ENCODE measurements at places on chromosomes 7 and 10. TPM values are rescaled to one million over a fixed set of nuclear protein-coding genes. Genes with fewer than 3 reads are reported as not detected.
A peak's percentile ranks its signal among the peaks of the same experiment; 100 is the strongest.

DNA sequence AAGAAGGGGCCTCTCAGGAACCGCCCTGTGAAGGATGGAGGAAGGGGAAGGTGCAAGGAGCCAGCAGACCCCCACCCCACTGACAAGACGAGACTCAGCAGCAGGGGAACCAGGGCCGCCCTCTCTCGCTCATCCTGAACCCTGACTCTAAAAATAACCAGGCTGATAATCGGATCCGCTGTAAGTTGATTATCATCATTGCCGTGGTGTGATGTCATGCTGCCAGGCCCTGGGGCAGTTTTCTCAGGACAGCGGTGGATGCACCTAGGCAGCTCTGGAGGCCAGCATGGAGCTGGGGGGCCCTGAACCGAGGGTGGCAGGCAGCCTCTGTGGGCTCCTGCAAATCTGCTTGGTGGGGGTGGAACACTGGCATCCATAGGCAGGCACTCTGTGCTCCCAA, 7.9 kb downstream of the RET start:
- DNase-seq = no peak
- no peak overlapping the region for H3K4me3 ChIP-seq
- no peaks in the 10 kb centered on the region for H3K27me3 ChIP-seq
- H3K4me1 ChIP-seq = no peaks in the 10 kb centered on the region

The MYL10 gene
- total RNA-seq = not detected

The KAZALD1 gene
- 24.4 TPM for total RNA-seq

- H3K27ac ChIP-seq = no peak overlapping the region
- peaks cover 2% of the 10 kb centered on the region for H3K4me1 ChIP-seq
- DNase-seq = no peak
- no peaks in the 10 kb centered on the region for H3K36me3 ChIP-seq
- no peaks in the 10 kb centered on the region for H3K27me3 ChIP-seq
Measured at GRCh38 chr7:25624051-25624450, 395.8 kb upstream of the NPVF start.

The AKR1D1 gene
- not detected for total RNA-seq

The RBM20 gene
- 0.41 TPM for total RNA-seq

- DNase-seq = no peak
- H3K4me3 ChIP-seq = no peak overlapping the region
- no peaks in the 10 kb centered on the region for H3K36me3 ChIP-seq
- no peaks in the 10 kb centered on the region for H3K4me1 ChIP-seq
- H3K27ac ChIP-seq = no peak overlapping the region
- no peaks in the 10 kb centered on the region for H3K27me3 ChIP-seq
Measured at GRCh38 chr7:47594406-47594805, 12.5 kb upstream of the TNS3 start.

The GFRA1 gene
- total RNA-seq = 14.5 TPM

The IKZF5 gene
- 9.8 TPM for total RNA-seq

The TEX47 gene
- total RNA-seq = 1.8 TPM

The GPR15LG gene
- 3.1 TPM for total RNA-seq

- no peaks in the 10 kb centered on the region for H3K4me1 ChIP-seq
- H3K4me3 ChIP-seq = no peak overlapping the region
- no peak for DNase-seq
Measured at GRCh38 chr10:6766131-6766801, 186.2 kb upstream of the PRKCQ start.

The NEUROG3 gene
- not detected for total RNA-seq

The NRCAM gene
- 3.1 TPM for total RNA-seq

The SFTPD gene
- total RNA-seq = 2.1 TPM

The NKX2-3 gene
- total RNA-seq = not detected

DNA sequence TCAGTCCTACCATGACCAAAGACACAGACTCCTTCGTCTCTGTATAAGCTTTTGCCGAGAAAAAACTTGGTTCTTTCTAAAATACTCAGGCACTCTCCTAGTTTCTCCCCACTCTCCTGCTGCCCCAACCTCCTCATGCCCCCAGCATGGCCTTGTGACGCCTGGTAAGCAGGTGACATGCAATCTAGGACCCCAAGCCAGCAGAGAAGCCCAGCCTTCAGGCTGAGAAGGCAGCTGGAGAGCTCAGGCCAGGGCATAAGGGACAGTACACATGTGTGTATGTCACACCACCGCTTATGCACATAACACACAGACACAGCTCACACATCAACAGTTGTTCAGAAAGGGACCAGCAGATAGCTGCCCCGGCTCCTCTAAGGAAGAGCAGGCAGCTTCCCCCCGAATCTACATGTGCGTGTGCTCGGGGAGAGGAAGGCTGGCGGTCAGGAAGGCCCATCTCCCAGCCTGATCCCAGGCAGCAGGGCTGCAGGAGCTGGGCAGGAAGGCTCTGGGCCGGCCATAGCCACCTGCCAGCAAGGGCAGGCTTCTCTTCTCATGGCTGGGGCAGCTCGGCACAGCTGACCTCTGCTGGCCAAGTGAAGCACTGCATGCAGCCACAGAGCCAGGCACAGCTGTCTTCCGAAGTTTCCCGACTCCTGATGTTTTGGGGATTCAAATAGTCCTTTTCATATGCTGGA, 8.5 kb downstream of the DDX56 start:
- H3K4me1 ChIP-seq = no peaks in the 10 kb centered on the region
- H3K4me3 ChIP-seq = no peak overlapping the region
- H3K27ac ChIP-seq = no peak overlapping the region
- no peaks in the 10 kb centered on the region for H3K27me3 ChIP-seq
- DNase-seq = peak; percentile 56

The PTPRZ1 gene
- 1.4 TPM for total RNA-seq

The NKX1-2 gene
- total RNA-seq = 0.14 TPM

The C10orf143 gene
- total RNA-seq = 5.1 TPM

The TMEM236 gene
- total RNA-seq = 0.14 TPM

The CCAR1 gene
- 38.1 TPM for total RNA-seq
